Kidney epithelial cell (primary cell): ENCODE measurements at places on chromosomes 4 and X. TPM values are rescaled to one million over a fixed set of nuclear protein-coding genes. Genes with fewer than 3 reads are reported as not detected.
A peak's percentile ranks its signal among the peaks of the same experiment; 100 is the strongest.

ENPP6 gene
- under 0.01 and 0.04 TPM in 2 replicates for total RNA-seq

- DNase-seq = no peak
These were observed 59.8 kb downstream of the ACOX3 start for GRCh38 chr4:8380511-8381415.

- DNase-seq = no peak
These were observed 20.6 kb downstream of the GSX2 start for GRCh38 chr4:54120518-54120917.

DNA sequence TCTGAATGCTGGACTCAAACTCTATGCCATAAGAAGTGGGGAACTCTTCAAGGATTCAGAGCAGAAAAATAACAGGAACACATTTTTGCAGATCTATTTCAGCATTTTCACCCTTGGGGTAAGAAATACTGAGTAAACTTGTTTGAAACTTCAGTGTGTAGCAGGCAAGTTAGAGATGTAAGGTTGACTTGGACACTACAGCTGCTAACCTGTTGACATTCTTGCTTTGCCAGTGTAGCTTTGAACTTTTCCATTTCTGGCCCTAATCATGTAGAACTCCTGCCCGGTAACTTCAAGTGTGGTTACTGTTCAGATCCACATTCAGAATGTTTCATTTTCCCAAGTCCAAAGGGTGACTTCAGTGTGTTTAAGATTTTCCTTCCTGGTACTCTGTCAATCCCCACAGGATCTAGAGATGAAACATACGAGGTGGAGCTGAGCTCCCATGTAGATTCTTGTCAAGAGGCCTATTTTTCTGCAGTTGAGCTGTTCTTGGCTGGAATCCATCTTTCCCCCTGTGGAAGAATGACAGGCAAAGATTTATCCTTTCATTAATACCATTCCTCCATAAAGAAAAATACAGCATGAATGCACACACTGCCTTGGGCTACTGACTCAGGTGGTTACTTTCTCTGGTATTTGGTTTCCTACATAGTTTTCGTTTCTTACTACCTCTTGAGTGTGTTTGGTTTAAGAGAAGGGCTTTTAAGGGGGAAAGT lies 34.1 kb downstream of the FHDC1 start:
- DNase-seq = no peak

DNA sequence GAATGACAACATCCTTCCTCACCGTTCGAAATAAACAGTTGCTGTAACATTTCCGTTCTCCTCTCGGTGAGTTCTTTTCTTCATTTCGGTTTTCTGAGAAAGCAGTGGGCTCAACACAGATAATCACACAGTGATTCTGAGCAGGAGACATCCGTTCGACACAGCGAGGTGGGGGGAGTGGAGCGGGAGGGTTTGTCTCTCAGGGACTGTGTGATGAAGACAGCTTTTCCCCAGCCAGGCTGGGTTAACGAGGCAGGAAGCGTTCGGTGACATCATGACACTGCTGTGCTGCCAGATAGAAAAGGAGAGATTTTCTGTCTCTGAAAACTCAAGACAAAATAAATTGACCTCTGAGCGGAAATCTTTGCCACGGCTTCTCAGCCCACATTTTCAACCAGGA lies 119.3 kb downstream of the CRLF2 start:
- no peak for DNase-seq

NRK gene
- total RNA-seq = 8.1 and 9.0 TPM in 2 replicates

GRCh38 chr4:55733932-55734331 lies 85.7 kb upstream of the EXOC1L start:
- DNase-seq = peak; percentile 42

GRCh38 chr4:161642708-161643107 lies 521.1 kb downstream of the FSTL5 start:
- DNase-seq = no peak

- no peak for DNase-seq
These were observed 91.7 kb downstream of the SLC10A6 start for GRCh38 chr4:86757468-86757867.

HELT gene
- total RNA-seq = not detected in 2 replicates

GSX2 gene
- total RNA-seq = not detected in 2 replicates

DNA sequence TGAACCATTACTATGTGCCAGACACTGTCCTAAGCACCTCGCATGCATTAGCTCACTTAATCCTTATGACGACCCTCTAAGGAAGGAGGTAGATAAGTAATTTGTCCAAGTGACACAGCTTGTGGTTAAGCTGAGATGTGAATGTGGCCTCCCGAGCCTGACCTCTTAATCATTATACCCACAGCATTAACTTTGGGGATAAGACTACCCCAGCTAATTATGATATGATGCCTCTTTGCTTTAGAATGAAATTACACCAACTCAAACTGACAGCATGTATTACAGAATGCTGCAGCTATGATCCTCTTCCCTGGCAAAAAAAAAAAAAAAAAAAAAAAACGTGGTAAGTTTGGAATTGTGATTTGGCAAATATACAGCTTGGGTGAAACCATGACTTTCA lies 53.5 kb downstream of the APBB2 start:
- no peak for DNase-seq

GRCh38 chr4:45580334-45580733 lies 543.5 kb downstream of the GABRG1 start:
- no peak for DNase-seq

GRCh38 chr4:35925806-35926205 lies 318.5 kb downstream of the ARAP2 start:
- DNase-seq = no peak

DNA sequence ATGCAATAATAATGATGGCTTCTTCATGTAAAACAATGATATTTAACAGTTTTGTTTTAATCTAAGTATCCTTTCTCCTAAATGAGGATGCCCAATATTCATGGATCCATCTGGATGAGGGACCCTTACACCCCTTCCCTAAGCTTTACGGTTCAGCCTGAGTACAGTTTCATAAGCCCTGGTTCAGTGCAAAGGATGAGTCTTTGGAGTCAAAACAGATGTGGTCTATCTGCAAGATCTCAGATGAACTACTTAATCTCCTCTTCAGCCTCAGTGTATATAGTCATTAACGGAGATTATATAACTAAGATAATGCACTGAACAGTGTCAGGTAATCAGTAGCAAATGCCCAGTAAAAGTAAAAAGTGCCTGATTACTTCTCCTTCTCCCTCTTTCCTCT lies 22.1 kb downstream of the ANXA5 start:
- no peak for DNase-seq

DNA sequence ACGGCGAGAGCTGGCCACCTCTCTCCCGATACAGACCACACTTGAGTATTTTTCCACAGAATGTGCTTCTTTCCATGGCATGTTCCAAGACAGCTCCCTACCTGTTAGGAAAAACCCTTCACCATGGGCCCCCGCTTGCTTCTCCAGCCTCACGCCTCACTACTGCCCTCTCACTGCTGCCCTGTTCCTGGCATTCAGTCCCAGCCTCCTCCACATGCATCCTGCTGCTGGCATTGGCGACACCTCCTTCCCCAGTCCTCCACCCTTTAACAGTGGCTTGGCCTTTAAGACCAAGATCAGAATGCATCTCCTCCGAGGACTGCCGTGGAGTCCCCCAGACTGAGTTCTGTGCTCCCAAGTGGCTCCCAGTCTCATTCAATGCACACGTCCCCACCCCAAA lies 10.7 kb downstream of the PNMA6F start:
- DNase-seq = no peak

DNA sequence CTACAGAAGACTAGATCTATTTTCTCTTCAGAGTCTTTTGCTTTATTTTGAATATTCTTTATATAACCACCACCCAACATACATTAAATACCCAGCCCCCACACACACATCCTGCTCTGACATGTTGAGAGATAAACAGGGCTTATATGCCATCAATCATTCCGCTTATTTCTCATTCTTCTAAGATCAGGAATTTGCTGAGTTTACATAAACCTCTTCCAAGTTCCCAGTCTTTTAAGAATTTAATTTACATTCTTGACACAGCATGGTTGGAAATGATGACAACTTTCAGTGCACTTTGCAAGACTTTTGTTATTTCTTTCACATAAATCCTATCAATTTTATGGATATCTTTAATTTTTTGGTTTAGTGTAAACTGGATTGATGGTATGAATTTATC lies 17.5 kb upstream of the RAB9B start:
- DNase-seq = no peak
